ENCODE measurements at places on chromosomes 7 and 10. TPM values are rescaled to one million over a fixed set of nuclear protein-coding genes. Genes with fewer than 3 reads are reported as not detected.

The PTPRZ1 gene
- 1.8 TPM for total RNA-seq

DNA sequence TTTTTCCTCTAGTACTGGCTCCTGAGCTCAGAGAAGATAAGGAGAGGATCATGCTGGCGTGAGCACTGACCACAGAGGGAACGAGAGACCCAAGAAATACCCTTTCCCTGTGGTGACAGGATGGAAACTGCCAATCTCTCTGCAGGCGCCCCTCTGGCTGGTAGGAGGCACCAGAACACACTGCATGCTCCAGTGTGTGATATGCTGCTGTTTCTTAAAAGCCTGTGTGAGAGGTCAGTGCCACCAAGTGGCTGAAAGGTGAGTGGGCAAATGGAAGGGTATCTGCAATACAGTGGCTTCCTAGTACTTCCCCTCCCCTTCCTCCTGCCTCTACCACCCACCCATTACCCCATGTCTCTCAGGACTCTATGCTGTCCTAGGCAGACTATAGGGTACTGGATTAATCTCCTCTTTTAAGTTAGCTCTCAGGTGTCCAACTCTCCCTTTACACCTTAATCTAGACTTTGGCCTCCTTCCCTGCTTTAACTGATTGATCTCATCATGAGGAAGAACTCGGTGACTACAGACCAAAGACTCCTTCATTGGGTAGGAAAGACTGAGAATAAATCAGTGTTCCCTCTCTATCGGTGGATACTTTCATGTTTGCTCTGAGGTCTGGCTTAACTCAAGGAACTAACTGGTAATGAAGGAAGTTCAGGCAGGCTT is 283.6 kb downstream of the ADRA2A start:
- DNase-seq, result peak; percentile 52

GRCh38 chr10:56880606-56881005 is 519.5 kb upstream of the ZWINT start:
- DNase-seq, result no peak

GRCh38 chr7:29812185-29812876 is 6.0 kb downstream of the WIPF3 start:
- DNase-seq, result no peak

The MAT1A gene
- total RNA-seq, result 0.91 TPM

DNA sequence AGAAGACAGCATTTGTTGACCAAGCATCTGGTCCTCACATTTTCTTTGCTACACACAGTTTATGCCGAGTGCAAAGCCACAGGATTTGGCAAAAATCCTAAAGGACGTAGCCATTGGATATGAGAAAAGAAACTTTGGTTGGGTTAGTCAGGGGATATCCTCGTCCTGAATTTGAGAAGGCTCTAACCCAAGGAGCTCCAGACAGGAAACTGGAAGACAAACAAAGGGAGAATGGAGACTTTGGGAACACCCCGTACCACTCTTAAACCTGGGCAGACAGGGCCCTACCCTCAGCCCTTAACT is 146.6 kb upstream of the FRMD4A start:
- no peak for DNase-seq

- no peak for DNase-seq
Observed at GRCh38 chr10:113709221-113709838, 29.6 kb downstream of the CASP7 start.

The WNT2 gene
- 6.5 TPM for total RNA-seq

The EN2 gene
- total RNA-seq, result not detected

The VSTM2A gene
- total RNA-seq, result not detected

DNA sequence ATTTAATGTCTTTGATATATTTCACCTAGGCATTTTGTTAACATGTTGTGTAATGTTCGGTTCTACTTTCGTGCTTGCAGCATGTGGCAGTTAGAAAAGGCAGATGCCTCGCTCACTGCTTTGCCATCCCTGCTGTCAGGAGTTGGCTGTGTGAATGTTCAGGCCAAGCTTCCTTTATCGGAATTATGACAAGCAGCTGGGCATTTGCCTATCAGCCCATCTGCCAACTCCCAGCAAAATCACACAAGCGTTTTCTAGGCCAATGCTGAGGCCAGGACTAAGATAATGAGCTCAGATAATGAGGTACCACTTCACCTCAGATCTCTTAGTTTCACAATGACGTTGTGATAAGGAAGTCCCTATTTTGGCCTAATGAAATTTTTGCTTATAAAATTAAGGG is 212.7 kb upstream of the FAM3C start:
- DNase-seq, result no peak

- no peak for DNase-seq
Observed at GRCh38 chr10:131972474-131973071, 9.2 kb downstream of the BNIP3 start.

DNA sequence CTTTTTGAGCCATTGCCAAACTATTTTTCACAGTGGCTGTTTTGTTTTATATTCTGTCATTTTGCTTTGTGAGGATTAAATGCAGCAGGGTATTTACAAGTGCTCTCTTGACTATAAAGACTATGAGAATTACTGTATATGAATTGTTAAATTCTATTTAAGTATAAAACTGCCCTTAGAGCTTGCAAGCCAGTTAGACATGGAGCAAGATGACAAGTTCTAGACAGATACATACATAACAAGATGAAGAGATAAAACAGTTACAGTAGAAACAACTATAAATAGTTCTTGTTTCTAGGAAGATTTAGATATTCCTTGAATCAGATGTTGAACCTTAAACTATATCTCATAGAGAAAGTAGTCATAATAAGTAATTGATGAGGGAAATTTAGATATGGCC is 60.6 kb downstream of the DNAH11 start:
- DNase-seq, result no peak

The RAMP3 gene
- 306 TPM for total RNA-seq

The GPR26 gene
- total RNA-seq, result not detected

The EMX2 gene
- not detected for total RNA-seq

GRCh38 chr7:116030651-116031276 is at the start of gene TFEC:
TFEC (minus strand) TSS chr7:116030763; CDS start chr7:115984441, 46,322 bp downstream.
- no peak for DNase-seq

DNA sequence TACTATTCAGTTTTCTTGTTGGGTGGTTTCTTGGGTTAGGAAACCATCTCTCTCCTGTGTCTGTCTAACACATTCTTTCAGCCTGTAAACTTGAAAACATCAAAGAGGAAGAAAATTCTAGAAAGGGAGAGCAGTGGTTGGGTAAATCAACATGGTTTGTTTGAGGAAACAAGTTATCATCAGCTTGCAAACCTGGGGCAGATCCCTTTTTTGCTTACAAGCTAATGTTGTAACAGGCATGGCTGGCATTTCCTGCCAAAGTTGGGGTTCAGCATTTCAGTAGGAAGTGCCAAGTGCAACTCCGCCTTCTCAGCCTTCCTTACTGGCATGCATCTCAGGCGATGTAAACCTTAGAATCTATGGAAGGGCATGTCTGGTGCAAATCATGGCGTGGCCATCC is 112.6 kb downstream of the EEPD1 start:
- DNase-seq, result no peak

The TMEM213 gene
- total RNA-seq, result not detected

DNA sequence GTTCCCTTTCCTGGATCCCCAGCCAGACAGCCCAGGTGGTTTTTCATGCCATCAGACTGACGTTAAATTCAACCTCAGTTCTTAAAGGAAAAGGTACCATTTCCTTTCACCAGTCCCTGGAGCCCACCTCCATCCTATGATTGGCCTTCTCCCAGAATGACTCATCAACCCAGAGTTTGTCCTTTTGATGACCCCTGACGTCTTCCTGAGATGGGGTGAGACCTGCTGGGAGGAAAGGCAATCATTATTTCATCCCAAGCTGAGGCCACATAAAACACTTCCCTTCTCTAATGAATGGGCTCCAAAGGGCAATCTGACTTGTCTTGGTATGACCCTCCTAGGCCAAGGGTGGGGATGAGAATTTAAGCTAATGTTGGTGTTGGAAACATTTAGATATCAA is 750.7 kb downstream of the SUGCT start:
- DNase-seq, result no peak

DNA sequence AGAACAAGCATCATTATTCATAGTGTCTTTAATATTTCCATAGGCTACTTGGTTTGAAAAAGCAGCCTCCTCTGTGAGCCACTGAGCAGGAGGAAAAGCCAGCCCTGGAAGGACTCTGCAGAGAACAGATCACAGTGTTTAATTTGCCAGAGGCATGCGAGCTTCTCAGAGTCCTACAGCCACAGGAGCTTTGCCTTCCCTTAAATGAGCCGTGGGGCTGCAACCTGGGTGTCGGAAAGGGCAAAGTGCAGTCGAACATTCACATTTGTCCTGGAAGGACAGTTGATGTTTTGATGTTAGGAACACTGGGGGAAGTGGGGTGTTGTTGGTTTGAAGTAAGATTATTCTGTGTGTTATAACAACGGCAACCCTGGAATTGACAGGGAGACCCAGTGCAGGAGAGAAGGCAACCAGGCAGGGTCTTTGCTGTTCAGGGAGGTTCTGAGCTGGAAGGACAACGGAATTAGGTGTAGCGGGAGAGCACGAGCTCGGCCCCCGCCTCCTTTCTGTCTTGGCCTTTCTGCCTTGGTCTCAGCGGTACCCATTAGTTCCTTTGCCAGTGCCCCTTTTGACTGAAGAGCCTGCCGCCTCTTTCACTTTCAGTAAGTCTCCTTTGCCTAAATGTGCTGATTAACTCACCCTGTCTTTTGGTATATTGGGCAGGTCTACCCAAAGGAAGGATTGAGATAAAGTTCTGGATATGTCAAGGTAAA is 192.3 kb upstream of the PITRM1 start:
- no peak for DNase-seq

DNA sequence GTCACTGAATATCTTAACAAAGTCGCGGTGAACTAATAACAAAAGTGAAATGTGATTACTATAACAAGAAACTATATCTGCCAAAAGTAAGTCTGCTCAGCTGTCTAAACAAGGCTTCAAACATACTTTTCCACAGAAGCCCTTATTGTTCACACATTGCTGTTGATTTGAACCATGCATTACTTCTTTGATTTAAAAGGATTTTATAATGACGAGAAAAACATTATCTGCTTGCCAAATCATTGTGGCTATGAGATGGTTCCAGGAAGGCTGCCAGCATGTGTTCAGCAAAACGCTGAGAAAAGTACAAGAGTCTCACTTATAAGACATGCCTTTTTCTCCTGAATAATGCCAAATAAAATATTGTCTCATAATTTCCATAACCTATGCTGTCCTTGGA is 24.4 kb downstream of the RNF133 start:
- DNase-seq, result no peak

The INHBA gene
- total RNA-seq, result 76.5 TPM

The ADO gene
- total RNA-seq, result 11.7 TPM

The AVPI1 gene
- 41.9 TPM for total RNA-seq

DNA sequence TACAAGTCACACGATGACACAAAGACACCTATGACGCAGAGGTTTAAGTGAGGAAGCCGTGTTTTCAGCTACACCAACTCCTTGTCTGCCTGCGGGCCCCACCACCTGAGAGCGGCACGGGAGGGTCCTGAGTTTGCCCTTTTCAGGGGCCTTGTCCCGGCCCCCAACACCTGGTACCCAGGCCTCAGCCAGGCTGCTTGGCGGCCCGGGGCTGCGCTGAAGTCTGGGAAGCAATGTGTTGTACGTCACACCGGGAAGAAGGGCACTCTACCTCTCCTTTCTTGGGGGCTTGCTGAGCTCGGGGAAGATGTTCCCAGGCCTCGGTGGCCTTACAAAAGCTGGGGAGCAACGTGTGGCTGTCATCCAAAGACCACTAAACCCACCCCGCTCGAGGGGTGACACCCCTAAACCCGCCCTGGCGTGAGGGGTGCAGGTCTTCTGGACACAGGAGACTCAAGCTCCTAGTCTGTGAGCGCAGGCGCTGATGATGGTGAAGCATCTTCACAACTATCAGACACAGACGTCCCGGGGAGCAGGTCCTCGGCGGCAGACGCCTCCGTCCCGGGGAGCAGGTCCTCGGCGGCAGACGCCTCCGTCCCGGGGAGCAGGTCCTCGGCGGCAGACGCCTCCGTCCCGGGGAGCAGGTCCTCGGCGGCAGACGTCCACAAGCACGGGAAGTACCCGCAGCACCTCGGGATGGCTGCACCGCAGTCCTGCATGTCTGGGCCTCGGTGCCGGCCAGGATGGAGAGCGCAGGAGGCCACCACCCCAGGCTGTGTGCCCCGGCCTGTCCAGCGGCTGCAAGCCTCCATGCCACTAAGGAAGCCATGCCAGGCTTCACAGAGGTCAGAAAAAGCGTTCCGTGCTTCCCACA is 15.4 kb downstream of the CFAP46 start:
- peak; percentile 67 for DNase-seq

DNA sequence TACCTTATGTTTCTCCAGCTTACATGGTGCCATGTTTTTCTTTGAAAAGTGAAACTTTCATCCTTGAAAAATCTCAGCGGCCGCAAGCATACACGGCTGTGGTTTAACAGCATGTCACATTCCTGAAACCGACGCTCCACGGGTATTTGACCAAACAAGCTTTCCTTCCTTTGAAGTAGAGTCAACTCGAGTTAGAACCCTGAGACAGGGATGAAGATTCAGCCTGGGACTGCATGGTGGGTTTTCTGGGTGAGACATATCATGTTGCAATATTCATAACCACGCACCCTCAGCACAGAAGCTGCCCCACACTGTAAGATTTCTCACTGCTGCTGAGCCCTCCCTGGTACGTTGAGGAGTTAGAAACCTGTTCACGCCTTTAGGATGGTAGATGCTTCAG is 8.1 kb downstream of the CYP26A1 start:
- DNase-seq, result no peak

DNA sequence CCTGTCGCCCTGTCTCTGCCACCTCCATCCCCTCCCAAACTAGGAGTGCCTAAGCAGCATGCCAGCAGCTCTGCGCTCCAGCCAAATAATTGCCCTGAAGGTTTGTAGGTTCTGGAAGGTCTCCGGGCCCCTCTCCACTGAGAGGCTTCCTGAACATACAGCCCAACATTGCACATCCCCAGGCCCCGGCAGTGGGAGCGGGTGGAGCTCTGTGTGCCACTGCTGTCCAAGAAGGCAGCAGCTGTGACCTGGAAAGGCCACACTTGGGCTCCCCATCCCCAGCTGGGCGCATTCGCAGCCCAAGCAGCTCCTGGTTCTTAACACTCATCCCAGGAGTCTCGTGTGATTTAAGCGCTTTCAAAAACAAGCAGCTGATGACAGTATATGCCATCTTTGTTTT is 95.7 kb downstream of the COL13A1 start:
- DNase-seq, result no peak

The ZNF503 gene
- 15.0 TPM for total RNA-seq

The HOXA1 gene
- total RNA-seq, result 0.46 TPM

GRCh38 chr10:486666-487322 is 202.7 kb downstream of the DIP2C start:
- DNase-seq, result no peak

Data from upper lobe of left lung (tissue), 6 donors.